ENCODE measurements at places on chromosomes 3 and 15.

DNA sequence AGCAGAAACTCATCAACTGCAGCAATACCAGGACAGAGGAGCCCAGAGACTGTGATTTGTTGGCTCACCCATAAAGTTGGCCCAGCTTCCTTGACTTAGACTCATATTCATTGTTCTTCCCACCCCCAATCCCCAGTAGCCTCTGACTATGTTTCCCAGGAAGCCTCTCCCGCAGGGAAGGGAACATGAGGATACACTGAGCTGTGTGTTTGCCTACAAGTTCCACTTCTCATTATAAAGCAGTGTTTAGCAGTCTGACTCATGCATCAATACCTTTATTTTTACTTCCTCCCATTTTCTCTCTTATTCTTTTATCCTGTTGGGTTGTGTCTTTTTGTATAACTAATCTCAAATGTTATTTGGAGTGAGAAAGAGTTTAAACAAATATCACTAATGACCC lies 111.6 kb upstream of the PHLDB2 start:
- DNase-seq, result no peak

DNA sequence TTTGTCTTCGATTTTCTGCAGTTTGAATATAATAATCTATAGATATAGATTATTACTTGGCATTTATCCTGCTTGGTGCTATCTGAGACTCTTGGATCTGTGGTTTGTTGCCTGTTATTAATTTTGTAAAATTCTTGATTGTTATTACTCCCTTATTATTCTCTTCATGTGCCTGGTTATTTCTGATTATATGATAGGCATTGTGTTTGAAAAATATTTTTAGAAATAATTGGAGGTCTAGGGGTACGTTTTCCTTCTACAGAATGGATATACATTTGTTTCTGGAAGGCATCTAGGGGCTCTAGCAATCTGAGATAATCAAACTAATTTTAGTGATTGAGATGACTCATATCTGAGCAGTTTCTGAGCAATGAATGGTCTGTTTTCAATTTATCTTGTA lies 14.9 kb upstream of the CELF6 start:
- no peak for DNase-seq

GRCh38 chr15:85024003-85024402 lies 42.3 kb downstream of the PDE8A start:
- DNase-seq, result no peak

GRCh38 chr3:186182850-186183249 lies 74.0 kb upstream of the ETV5 start:
- no peak for DNase-seq

- DNase-seq, result no peak
Measured at GRCh38 chr3:53215816-53216215, 40.0 kb downstream of the TKT start.

GRCh38 chr3:25508901-25509300 lies 80.8 kb downstream of the RARB start:
- no peak for DNase-seq

- DNase-seq, result no peak
Measured at GRCh38 chr3:18228060-18228459, 197.1 kb downstream of the SATB1 start.

GRCh38 chr3:43413676-43414368 lies 127.5 kb downstream of the SNRK start:
- DNase-seq, result no peak

- DNase-seq, result no peak
Measured at GRCh38 chr15:28935316-28935715, 49.5 kb downstream of the APBA2 start.

DNA sequence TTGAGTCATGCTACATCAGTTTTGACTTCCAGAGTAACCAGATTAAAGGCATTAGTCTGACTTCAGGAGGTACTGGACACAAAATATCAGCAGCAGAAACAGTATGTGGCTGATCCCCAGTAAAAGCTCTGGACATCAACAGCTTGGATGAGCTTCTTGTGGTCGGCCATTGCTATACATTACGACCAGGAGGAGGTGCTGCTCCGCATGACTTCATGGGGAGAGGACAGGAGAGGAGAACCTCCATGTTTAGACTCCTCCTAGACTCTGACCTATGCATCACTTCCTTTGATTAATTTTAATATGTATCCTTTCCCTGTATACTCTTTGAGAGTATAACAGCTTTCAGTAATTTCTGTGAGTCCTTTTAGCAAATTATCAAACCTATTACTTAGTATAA lies 285.6 kb upstream of the ARHGEF26 start:
- no peak for DNase-seq

GRCh38 chr3:66463730-66464511 lies 36.9 kb downstream of the LRIG1 start:
- DNase-seq, result no peak

DNA sequence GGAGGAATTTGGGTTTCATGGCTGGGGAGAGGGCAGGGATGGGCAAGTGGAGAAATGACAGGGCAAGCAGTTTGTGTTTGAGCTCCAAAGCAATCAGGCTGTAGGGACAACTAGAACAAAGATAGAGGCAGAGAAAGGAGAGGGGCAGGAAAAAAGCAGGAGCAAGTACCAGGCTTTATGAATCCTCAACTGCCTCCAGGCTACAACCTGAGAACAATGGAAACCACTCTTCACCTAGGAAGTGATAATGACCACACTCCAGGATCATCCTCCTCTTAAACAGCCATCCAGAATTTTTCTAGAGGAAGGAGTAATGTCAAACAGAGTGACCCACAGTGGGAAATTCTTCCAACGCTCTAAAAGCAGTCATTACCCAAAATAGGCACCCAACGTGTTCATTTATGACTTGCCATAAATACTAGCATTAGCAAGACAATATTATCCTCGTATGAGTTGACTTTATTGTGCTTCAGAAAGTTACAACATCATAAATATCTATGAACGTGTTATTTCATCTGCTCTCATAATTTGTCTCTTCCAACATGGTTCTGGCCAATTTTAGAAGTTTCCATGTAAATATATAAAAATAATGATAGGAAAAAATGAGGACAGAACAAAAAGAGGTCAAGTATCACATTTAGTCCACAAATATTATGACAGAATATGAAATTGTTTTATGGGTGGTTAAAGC lies 50.5 kb downstream of the TNFAIP8L3 start:
- DNase-seq, result no peak

DNA sequence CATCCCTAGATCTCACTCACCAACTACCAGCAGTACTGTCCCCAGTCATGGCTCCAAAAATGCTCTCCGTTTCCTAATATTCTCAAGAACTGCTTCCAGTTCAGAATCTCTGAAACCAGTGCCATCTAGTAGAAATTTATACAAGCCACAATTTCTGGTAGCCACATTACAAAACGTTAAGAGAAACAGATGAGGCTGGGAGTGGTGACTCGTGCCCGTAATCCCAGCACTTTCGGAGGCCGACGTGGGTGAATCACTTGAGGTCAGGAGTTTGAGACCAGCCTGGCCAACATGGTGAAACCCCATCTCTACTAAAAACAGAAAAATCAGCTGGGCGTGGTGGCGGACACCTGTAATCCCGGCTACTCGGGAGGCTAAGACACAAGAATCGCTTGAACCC lies 78.4 kb upstream of the RAD18 start:
- no peak for DNase-seq

GRCh38 chr3:94440767-94441493 lies 378.1 kb downstream of the NSUN3 start:
- no peak for DNase-seq

- no peak for DNase-seq
Measured at GRCh38 chr3:195245531-195245951, 25.4 kb downstream of the XXYLT1 start.

- DNase-seq, result no peak
Measured at GRCh38 chr15:87368511-87368910, 888.0 kb downstream of the NTRK3 start.

DNA sequence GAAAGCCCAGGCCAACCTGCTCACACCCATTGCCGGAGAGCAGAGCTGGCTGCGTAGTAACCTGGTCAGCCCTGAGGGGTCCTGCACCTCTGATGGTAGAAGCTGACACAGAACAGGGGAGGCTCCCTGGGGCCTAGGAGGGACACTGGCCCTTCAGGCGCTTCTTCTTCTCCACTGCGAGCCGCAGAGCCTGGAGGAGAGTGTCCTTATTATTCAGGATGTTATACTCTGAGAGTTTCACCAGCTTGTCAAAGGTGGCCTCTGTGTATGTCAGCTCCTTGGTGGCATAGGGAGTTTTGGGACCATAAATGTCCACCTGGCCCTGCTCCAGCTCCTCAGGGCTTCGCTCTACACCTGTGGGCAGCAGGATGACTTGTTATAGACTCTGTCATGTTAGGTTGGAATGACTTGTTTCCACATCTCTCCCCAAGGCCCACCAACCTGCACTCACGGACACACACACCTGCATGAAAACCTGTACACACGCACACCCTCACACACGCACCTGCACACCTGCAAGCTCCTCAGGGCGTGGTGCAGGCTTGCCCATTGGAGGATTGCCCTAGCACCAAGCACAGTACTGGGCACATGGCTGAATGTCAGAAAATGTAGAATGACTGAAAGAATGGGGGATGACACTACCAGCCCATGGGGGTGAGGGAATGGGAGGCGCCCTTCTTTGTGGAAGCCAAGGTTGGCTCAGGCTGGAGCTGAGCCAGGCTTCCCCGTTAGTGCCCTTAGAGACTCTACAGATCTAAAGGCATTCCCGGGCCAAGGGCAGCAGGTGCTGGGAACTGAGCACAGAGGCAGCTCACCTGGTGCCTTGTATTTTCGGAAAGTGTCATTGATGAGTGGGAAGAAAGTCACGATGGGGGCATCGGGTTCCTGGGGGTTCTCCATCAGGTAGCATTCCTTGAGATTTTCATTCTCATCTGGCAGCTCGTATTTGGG lies 11.5 kb upstream of the EHD4 start:
- no peak for DNase-seq

GRCh38 chr3:126550488-126551051 lies 8.2 kb downstream of the C3orf22 start:
- DNase-seq, result no peak

- DNase-seq, result no peak
Measured at GRCh38 chr15:55253580-55253979, 36.0 kb downstream of the RAB27A start.

DNA sequence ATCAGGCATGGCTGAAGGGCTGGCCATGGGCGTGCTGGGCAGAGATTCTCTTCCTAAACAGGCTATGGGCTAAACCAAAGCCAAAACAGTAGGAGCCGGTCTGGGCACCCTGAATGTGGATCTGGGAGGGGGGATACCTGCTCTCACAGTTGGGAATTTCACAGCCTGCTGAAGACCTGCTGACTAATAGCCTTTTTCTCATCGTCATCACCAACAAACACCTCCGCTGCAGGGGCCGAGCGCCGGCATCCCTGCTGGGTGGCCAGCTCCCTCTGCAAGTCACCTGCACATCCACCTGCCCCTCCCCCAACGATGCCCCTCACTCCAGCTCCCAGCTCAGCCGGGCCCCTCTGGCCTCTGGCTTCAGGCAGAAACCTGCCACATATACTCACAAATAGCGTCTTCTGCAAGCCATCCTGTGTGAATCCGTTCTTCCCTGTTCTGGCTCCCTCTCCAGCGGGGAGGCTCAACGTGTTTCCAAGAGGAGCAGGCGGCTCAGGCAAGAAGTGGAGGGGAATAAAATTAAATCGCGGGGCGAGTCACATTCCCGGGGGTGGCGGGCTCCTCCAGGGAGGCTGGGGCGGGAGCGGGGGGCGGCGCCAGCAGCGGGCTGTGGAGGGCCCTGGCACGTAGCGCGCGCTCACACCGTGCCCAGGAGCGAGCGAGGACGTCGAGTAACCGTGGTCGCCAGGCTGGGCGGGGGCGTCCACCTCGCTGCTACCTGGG lies 466 bp downstream of the IQSEC1 start:
- no peak for DNase-seq
